ENCODE measurements at places on chromosomes 7 and 10.

GRCh38 chr7:17405786-17406185 lies 107.3 kb downstream of the AHR start:
- no peak for DNase-seq

DNA sequence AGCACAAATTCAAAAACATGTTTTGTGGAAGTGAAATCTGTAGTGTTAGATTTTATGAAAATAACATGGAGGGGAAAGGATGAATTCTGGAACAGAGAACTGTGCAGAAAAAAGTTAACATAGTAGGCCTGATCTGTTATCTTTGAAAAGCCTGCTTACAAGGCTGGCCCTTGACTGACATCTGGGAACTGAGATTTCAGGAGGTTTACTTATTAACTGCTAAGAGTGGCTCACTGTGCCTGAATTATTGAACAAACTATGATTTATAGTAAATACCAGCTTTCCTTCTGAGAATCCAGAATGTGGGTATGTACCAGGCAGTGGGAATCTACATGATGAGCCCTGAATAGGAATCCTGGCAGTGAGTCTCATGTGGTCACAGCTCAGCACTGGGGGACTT lies 30.5 kb downstream of the NSUN6 start:
- no peak for DNase-seq

- DNase-seq: no peak
Measured at GRCh38 chr10:123100030-123100762, 35.6 kb upstream of the HMX3 start.

GRCh38 chr7:17109020-17109419 lies 189.4 kb upstream of the AHR start:
- DNase-seq: no peak

GRCh38 chr7:157791666-157792065 lies 454.9 kb downstream of the DNAJB6 start:
- no peak for DNase-seq

DNA sequence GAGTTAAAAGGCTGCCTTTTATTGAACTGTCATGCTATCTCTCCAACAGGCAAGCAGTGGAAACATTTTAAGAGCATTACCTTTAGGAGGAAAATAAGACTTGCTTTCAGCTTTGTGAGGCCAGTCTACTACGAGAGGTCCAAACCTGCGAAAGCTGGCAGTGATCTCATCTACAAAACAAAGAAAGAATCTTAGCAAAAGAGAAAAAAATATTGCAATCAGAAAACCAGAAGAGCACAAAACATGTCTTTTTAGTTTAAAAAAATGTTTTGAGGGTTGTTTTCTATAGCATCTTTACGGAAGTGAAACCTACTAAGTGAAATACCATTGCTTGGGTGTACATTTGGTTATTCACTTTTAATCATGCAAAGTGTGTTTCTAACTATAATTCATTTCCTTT lies 147.9 kb downstream of the CPEB3 start:
- no peak for DNase-seq

- DNase-seq: no peak
Measured at GRCh38 chr7:32266932-32267475, 196.8 kb upstream of the PDE1C start.
